Left renal pelvis (tissue), 4 donors: ENCODE measurements at places on chromosomes 7 and 10. TPM values are rescaled to one million over a fixed set of nuclear protein-coding genes. Genes with fewer than 3 reads are reported as not detected.

The CISD1 gene
- polyA plus RNA-seq: 56.2 TPM

The TMEM196 gene
- polyA plus RNA-seq: 0.52 TPM

The SAMD9L gene
- 3.9 TPM for polyA plus RNA-seq

The ZNF3 gene
- 57.3 TPM for polyA plus RNA-seq

The ING3 gene
- 37.8 TPM for polyA plus RNA-seq

The CTBP2 gene
- 90.5 TPM for polyA plus RNA-seq

The LIPN gene
- 0.11 TPM for polyA plus RNA-seq

The COX19 gene
- polyA plus RNA-seq: 19.3 TPM

The FANK1 gene
- 2.5 TPM for polyA plus RNA-seq

The CLRN3 gene
- 14.4 TPM for polyA plus RNA-seq

The VENTX gene
- 0.10 TPM for polyA plus RNA-seq

The GPR15LG gene
- polyA plus RNA-seq: 0.19 TPM

The TEX47 gene
- not detected for polyA plus RNA-seq

The ELMO1 gene
- 15.0 TPM for polyA plus RNA-seq
